Hematopoietic multipotent progenitor cell treated with erythropoietin and hydrocortisone succinate and interleukin-3 and kit ligand, for 8 days (in vitro differentiated cells): ENCODE measurements at places on chromosomes 5 and 9.

DNA sequence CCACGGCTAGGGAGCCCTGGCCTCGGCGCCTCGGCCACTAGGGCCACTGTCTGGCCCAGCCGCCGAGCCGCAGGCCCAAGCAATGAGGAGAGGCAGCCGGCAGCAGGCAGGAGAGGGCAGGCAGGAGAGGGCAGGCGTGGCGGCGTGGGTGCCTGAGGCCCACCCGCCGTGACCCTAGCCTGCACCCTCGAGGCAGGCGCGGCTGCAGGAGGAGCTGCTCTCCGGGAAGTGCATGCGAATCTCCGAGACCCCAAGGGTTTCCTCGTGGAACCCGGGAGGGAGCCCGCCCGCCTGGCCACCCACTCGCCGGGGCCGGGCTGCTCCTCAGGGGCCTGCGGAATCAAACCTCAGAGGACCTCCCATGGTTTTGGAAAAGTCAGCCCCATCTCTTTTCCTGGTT lies 9.3 kb downstream of the GRIN1 start:
- DNase-seq = no peak

- no peak for DNase-seq
Measured at GRCh38 chr9:109213285-109214121, 46.5 kb upstream of the FRRS1L start.

DNA sequence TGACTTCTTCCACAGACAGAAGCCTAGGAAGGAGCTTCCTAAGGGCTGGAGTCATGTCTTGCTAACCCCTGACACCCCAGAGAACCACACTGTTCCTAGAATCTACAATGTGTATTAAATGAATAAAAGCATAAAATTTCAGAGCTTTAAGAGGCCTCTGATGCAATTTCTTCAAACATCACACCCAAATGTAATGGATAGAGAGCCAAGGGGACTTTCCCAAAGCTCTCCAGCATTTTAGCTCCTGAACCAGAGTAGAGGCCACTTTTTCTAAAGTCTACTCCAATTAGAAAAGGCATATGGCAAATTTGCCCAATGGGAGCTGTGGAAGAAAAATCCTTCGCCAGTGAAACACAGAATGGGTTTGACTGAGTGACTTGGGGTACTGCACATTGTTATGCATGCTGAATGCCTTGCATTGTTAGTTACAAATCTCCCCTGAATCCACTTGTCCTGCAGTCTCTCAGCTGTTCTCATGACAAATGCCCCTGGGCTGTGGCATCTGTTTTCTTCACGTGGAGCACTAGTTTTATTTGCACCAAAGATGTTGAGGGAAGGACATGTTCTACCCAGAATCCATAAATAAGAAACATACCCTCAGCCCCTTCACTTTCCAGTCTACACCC lies 334.0 kb downstream of the ASTN2 start:
- no peak for DNase-seq

- no peak for DNase-seq
Measured at GRCh38 chr9:118276784-118277183, 572.6 kb downstream of the TLR4 start.

DNA sequence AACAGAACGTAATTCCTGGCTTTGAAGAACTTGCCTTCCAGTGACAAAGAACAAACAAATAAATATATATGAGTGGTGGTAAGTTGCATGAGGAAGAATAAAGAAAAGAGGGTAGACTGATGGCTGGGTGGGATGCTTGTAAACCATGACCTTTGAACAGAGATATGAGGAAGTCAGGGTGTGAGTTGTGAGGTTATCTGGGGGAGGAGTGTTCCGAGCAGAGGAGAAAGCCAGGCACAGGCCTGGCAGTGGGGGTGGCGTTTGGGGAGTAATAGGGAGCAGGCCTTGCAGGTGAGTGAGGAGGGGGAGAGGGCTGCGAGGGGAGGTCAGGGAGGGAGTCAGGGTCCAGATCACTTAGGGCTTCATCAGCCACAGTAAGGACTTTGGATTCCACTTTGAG lies 213.4 kb downstream of the PTTG1 start:
- DNase-seq = no peak

GRCh38 chr5:159533197-159533596 lies 202.9 kb upstream of the IL12B start:
- no peak for DNase-seq

GRCh38 chr5:54563083-54563761 lies 45.7 kb downstream of the SNX18 start:
- no peak for DNase-seq

- DNase-seq = no peak
Measured at GRCh38 chr5:127011153-127011552, 19.2 kb downstream of the MARCHF3 start.

DNA sequence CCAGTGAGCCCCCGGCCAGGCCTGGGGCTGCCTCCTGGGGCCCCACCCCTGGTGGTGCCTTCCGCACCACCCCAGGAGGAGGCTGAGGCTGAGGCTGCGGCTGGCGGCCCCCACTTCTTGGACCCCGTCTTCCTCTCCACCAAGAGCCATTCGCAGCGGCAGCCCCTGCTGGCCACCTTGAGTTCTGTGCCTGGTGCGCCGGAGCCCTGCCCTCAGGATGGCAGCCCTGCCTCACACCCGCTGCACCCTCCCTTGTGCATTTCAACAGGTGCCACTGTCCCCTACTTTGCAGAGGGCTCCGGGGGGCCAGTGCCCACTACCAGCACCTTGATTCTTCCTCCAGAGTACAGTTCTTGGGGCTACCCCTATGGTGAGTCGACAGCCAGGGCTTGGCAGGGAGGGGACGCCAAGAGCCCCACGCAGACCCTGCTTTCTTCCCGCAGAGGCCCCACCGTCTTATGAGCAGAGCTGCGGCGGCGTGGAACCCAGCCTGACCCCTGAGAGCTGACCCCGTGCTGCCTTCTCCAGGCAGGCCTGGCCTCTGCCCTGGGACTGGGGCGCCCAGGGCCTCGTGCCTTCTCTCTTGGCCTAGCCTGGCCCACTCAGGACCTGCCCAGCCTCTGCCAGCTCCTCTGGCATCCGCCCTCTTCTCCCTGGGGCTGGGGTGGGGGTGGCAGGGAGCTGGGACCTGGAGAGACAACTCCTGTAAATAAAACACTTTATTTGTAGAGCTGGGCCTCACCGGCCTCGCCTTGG lies 4.0 kb upstream of the EHMT1 start:
- no peak for DNase-seq

GRCh38 chr9:77486968-77487367 lies 161.2 kb downstream of the GNA14 start:
- no peak for DNase-seq

- DNase-seq = no peak
Measured at GRCh38 chr5:76952795-76953536, at the start of gene CRHBP. CRHBP (plus strand) TSS chr5:76953045; CDS start chr5:76953135, 90 bp downstream.

DNA sequence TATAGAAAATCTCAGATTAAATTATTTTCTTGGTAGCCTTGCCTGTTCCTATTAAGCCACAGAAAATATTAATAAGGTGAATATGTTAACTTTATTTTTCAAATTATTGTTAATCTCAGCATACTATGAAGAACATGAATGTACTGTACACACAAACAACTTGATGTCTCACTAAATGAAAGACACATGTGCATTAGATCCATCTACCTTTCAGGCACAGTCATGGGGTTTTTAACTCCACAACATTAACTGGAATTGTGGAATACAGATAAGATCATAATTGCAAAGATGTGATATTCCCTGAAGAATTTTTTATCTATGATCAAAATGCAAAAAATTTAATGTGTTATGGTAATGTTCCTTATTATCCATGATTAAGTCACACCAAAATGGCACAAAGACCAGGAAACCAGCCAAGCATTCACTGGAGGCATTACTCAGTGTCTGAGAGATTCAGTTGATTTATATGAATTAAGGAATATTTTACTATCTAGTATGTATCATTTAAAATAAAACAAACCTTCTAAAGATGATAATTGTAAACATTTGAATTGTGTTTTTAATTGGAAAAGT lies 150.0 kb upstream of the VCAN start:
- no peak for DNase-seq

- no peak for DNase-seq
Measured at GRCh38 chr9:83081846-83082245, 18.9 kb upstream of the RASEF start.

GRCh38 chr5:80346055-80346454 lies 26.3 kb downstream of the SPZ1 start:
- peak; percentile 48 for DNase-seq

GRCh38 chr5:140214831-140215230 lies 39.8 kb downstream of the CYSTM1 start:
- peak; percentile 75 for DNase-seq

- DNase-seq = no peak
Measured at GRCh38 chr5:111869681-111870080, 112.7 kb upstream of the NREP start.

GRCh38 chr5:98433673-98434072 lies 339.8 kb upstream of the RGMB start:
- no peak for DNase-seq

GRCh38 chr5:32589416-32589815 lies 4.1 kb downstream of the SUB1 start:
- DNase-seq = no peak

DNA sequence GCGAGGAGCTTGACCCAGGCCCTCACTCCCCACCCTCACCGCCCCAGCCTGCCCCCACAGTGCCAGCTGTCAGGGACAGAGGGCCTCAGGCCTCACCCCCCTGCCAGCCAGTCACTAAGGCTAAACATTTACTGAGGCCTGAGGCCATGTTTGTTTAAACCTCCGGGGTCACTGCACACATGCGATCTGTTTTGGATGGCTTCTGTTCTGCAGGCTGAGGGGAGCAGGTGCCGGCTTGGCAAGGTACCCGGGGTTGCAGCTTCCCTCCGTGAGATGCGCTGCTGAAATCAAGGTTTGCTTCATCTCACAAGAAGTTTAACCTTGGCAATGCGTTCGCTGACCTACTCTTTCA lies 103.3 kb upstream of the BOD1 start:
- DNase-seq = no peak

GRCh38 chr5:61262080-61262479 lies 70.0 kb upstream of the ZSWIM6 start:
- DNase-seq = no peak

DNA sequence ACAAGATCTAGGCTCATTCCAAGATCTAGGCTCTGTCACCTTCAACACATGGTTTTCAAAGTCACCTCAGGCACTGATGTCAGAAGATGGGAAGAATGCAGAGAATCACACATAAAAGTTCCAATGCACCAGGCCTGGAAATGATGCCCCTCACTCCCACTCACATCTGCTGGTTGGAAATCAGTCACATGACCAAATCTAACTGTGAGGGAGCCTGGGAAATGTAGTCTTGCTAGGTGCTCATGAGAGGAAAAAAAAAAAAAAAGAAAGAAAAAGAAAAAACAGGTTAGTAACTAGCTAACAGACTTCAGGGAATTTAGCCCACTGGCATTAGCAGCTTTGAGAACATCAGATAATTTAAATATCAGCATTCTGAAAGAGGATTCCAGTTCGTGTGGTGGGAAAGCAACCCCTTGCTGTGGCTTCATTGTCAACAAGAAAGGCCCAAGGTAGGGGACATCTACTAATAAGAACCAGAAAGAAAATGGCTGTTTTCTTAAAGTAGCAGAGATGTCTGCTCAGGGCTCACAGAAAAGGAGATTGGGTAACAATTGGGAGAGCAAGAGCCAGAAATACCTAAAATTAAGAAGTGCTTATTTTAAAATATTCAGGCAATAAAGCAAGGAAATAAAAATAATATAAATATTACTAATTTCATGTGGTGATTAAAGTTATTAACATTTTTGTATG lies 614.3 kb downstream of the ACTL7B start:
- no peak for DNase-seq

- no peak for DNase-seq
Measured at GRCh38 chr9:134898319-134898718, 17.7 kb downstream of the FCN2 start.

- DNase-seq = no peak
Measured at GRCh38 chr9:16254674-16255073, 615.8 kb downstream of the BNC2 start.

GRCh38 chr5:172377438-172377837 lies 76.9 kb downstream of the SH3PXD2B start:
- DNase-seq = no peak

GRCh38 chr5:67805666-67806348 lies 409.7 kb upstream of the PIK3R1 start:
- DNase-seq = no peak
